ENCODE measurements at places on chromosomes 1 and 21.

GRCh38 chr1:10278880-10279279 is 68.5 kb downstream of the KIF1B start:
- no peak for DNase-seq

DNA sequence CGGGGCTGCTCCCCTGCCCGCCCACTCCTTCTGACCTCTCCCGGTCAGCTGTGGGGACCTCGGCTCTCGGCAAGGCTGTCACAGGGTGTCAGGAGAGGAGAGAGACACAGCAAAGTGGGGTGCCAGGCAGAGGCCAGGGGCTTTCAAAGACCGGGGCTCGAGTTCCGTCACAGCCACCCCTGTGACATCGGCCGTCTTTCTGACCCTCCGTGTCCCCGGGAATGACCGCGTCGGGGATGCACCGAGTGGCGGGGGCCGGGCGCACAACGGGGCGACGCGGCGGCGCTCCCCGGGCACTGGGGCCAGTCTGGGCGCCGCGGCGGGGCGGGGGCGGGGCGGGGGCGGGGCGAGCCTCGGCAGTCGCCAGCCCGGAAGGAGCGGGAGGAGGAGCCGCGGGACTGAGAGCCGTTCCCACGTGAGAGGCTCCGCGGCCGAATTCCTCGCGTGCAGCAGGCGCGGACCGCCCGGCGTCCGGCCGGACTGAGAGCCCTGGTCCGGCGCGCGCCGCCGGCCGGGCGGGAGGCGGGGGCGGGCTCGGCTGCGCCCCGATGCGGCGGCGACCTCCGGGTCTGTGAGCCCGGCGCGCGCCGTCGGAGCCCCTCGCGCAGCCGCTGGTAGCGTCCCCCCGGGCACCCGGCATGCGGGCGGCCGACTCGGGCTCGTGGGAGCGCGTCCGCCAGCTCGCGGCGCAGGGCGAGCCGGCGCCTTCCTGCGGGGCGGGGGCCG is 229.7 kb upstream of the TMEM51 start:
- DNase-seq = peak; percentile 47

- no peak for DNase-seq
Observed at GRCh38 chr1:75985827-75986226, 53.6 kb upstream of the ASB17 start.

DNA sequence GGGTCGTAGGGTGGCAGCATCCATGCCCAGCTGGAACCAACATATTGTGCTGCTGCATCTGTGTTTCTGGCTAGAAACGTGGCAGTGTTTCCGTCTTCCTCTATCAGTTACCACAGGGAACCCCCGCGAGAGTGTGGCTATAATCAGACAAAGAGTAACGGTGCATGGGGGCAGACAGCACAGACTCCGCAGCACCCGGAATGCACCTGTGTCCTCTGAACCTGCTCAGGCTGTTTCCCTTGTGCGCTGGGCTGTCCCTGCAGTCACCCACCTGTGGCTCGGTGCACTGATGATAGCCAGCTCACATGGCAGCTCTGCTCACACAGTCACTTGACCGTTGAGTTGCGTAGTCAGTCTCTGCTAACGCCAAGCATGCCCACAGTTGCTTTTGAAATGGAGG is 11.4 kb upstream of the PCBP3 start:
- DNase-seq = no peak

- DNase-seq = no peak
Observed at GRCh38 chr1:54326543-54327385, 79.4 kb downstream of the SSBP3 start.

- DNase-seq = no peak
Observed at GRCh38 chr1:41657679-41658295, 173.3 kb upstream of the EDN2 start.

DNA sequence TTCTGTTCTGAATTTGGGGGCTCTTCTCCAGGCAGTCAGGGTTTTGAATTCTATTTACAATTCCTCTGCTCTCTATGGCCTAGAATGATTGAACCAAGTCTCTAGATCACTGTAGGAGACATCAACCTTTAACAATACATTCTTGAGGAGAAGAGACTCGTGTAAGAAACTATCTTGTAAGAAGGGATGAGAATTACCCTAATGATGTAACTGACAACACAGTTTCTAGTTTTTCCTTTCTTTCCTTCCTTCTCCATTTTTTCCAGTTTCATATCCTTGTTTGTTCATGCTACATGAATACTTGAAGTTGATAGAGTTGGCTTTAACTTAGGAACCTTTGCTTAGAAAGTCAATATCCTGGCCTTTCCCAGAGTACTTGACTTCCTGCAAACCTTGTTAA is 1.3 kb upstream of the ATP1A1 start:
- no peak for DNase-seq

- DNase-seq = peak; percentile 33
Observed at GRCh38 chr1:26126321-26127084, 14.9 kb downstream of the PDIK1L start.

DNA sequence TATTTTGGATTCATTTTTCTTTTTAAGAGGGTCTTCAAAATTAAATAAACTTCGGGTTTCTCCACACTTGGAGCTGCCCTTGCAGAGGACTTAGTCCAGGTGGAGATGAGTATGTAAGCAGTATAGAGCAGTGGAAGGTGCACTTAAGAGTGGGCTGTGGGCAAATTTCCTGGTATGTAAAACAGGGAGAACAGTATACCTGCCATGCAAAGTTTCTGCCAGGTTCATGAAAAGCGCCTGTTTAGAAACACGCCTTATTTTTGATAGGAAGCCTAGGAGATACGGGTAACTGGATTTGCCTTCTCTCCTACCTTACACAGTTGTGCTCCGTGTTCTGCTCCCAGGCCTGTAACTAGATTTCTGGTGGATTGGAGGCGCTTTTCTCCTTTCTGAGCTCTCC is 1.2 kb downstream of the KDM4A start:
- DNase-seq = no peak

- DNase-seq = no peak
Observed at GRCh38 chr1:152582647-152583046, 2.3 kb upstream of the LCE3D start.

DNA sequence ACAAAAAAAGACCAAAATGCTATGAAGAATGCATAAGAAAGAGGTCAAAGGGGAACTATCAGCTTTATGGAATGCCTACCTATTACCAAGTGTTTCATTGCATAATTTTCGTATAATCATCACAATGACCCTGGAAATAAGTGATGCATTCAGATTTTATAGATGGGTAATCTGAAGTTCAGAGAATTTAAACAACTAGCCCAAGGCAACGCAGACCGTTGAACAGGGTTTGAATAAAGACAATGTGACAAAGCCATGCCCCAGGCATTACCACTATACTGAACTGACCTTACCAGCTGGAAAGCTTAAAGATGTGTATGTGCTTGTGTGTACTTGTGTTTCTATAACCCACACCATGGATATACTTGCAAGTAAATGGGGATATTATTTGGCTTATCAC is 827.6 kb upstream of the ADGRL2 start:
- DNase-seq = no peak

DNA sequence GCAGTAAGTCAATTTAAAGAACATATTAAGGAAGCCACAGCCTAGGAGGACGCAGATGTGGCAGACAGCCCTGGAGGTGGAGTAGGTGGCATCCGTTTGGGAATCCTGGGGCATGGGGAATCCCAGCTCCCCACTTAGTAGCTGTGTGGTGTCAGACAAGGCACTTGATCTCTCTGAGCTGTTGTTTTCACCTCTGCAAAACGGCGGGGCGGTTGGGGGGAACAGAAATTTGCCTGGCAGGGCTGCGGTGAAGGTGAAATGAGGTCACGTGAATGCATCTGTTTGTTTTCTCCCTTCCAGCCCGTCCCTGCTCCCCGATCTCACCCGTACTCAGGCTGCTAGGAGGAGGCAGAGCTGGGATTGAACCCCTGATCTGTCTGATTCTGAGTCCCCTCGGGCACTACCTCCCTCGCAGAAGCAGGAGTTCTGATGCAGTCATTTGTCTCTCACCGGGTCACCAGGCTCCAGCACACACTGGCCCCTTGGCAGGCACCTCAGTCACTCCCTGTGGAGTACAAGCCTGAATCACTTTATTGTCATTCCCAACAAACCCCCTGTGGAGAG is 2.2 kb upstream of the LAPTM5 start:
- no peak for DNase-seq

- DNase-seq = peak; percentile 26
Observed at GRCh38 chr1:23576338-23577055, 17.2 kb upstream of the ID3 start.

GRCh38 chr21:27379354-27379753 is 412.5 kb upstream of the ADAMTS5 start:
- DNase-seq = no peak

DNA sequence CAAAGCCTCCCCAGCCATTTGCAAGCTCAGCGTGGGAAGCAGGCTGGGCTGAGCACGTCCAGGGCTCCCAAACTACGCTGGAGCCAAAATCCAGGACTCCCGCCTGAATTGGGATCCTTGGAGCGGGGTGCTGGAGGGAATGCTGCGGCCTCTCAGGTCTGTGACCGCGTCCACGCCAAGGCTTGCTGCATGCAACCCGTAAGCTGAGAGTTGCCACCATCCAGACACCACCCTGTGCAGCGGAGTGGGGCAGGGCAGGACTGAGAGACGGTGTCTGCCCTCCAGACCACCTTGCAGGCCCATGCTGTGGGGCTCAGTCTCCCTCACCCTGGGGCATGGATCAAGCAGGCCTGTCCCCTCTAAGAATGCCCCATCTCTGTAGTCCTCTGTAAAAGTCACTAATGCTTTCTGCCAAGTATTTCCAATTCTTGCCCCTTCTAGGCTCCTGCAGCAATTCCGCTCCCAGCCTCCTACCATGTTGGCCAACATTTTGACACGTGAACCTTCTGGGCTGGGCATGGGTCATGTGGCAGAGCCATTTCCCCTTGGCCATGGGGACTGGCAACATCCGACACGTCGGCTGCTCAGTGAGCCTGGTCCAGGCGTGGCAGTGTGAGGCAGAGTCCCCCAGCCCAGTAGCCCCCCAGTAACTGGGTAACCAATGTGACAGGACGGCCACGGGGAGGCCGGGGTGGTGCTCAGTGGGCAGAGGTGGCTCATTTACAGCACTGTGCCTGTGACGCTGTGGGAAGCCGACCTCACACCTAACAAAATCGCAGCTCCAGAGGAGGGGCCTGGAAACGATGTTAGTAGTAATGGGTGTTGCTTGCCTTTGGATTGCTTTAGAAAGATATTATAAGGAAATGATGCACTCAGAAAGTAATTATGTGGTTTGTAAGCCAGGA is 57.9 kb upstream of the PDE9A start:
- DNase-seq = no peak

- no peak for DNase-seq
Observed at GRCh38 chr1:111275780-111276433, 14.7 kb upstream of the CHIA start.

DNA sequence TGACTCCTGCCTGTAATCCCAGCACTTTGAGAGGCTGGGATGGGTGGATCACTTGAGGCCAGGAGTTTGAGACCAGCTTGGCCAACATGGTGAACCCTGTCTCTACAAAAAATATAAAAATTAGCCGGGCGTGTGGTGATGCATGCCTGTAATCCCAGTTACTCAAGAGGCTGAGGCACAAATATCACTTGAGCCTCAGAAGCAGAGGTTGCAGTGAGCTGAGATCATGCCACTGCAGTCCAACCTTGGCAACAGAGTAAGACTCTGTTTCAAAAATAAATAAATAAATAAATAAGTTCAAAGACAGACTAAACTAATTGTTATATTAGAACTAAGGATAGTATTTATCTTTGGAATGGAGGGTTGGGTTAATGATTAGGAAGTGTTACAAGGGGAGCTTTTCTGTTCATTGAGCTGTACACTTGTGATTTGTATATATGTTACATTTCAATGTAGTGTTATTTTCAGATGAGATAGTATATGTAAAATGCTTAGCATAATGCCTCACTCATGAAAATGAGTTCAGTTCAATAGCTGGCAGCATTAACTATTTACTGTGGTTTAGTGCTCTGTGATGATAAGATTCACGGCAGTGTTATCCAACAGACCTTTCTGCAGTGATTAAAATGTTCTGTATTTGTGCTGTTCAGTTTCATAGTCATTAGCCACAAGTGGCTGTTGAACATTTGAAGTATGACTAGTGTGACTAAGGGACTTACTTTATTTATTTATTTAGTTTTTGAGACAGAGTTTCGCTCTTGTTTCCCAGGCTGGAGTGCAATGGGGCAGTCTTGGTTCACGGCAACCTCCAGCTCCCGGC is 47.7 kb downstream of the OSBPL9 start:
- peak; percentile 63 for DNase-seq

DNA sequence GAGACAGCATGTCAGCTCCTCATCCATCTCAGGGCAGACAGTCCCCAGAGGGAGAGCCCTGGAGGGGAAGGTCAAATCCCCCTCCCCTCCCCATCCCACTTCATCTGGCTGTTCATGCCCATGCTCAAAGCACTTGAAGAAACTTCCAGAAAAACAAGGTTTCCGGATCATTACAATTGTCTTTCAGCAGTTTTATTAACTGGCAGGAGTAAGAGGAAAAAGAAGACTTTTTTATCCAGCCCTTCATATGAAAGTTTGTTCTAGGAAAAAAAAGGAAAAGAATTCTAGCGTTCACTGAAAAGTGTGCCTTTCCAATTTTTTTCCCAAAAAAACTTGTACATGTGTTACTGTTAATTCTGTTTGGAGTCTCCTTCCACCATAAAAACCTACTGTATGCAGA is 145.7 kb upstream of the TIAM1 start:
- DNase-seq = no peak

DNA sequence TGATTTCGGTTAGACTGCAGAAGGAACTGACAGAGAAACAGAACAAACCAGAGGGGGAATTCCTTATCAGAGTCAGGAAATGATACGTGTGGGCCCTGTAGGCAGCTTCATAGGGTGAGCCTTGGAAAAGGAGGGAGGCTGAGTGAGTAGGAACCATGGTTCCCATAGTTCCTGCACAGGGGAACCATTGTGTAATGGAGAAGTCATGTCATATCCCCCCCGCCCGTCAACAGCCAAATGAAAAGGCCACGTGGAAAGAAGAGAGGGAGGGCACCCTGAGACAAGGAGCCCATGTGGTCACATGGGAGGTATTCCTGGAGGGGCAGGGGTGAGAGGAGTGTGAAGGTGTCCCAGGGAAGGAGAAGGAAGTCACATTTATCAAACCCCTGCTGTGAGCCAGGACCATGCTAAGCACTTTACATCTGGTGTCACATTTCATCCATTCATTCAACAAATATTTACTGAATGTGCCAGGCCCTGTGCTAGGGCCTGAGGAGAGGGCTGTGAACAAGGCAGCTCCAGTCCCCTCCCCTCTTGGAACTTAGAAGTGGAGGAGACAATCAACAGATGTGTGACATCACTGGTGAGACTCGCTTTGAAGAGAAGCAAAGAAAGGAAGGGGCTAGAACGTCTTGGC is 15.7 kb upstream of the FGR start:
- peak; percentile 68 for DNase-seq

GRCh38 chr1:211653293-211653692 is 22.1 kb downstream of the NEK2 start:
- no peak for DNase-seq

DNA sequence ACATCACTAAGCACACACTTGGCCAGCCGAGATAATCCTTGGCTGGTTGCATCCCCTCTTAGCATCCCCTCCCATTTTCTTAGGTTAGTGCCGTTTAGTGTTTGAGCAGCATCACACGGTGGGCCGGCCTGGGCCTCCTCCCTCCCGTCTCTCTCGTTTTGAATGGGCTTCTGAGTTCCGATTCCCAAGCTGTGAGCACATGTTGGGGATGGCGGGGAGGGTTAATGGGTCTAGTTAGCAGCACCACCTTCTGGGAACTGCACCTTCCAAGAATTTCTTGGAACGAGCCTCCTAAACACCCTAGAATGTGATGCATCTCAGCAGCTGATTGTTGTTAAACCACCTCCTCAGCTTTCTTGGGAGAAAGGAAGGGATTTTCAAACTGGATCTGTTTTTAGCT is 73.3 kb downstream of the CNIH3 start:
- DNase-seq = no peak
